ENCODE measurements at places on chromosomes 4 and X. TPM values are rescaled to one million over a fixed set of nuclear protein-coding genes. Genes with fewer than 3 reads are reported as not detected.

DNA sequence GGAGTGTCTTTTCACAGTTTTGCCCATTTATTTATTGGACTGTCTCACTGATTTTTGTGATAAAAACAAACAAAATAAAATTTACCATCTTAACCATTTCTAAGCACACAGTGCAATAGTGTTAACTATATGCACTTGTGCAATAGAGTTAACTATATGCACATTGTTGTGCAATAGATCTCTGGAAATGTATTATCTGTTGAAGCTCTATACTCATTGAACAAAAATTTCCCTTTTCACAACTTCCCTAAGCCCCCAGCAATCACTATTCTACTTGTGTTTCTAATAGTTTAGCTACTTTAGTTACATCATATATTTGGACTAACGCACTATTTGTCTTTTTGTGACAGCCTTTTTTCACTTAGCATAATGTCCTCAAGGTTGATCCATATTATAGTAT lies 59.7 kb upstream of the BEX4 start:
- no peak for ATAC-seq
- no peak overlapping the region for H3K4me3 ChIP-seq
- H3K36me3 ChIP-seq: no peaks in the 10 kb centered on the region
- H3K27ac ChIP-seq: no peak overlapping the region

GRCh38 chrX:46294234-46294633 lies 251.0 kb downstream of the ZNF674 start:
- H3K4me1 ChIP-seq: no peaks in the 10 kb centered on the region
- no peaks in the 10 kb centered on the region for H3K36me3 ChIP-seq
- no peak for ATAC-seq
- no peaks in the 10 kb centered on the region for H3K27me3 ChIP-seq
- no peak overlapping the region for H3K27ac ChIP-seq

GRCh38 chr4:163077680-163078079 lies 89.0 kb downstream of the NAF1 start:
- ATAC-seq: no peak

GRCh38 chr4:148376151-148376550 lies 66.1 kb downstream of the NR3C2 start:
- H3K27me3 ChIP-seq: no peaks in the 10 kb centered on the region
- no peak overlapping the region for H3K27ac ChIP-seq
- ATAC-seq: no peak

DNA sequence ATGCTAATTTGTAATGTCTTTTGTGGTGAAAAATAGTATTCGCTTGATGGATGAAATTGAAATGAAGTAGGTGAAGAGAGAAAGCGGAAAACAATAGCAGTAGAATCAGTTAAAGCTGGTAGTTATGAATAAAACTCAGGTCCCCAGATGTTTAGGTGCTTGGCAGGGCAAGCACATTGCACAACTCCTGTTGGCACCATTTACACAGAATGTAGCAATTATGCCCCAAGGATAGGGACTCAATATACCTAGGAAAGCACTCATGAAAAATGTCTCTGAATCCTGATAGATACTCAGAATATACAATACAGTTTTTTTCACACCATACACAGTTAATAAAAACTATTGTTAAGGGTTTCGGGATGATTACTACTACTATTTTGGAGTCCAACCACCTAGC lies 26.5 kb upstream of the GRIA3 start:
- H3K36me3 ChIP-seq: no peaks in the 10 kb centered on the region
- no peaks in the 10 kb centered on the region for H3K4me1 ChIP-seq
- no peak overlapping the region for H3K4me3 ChIP-seq

DNA sequence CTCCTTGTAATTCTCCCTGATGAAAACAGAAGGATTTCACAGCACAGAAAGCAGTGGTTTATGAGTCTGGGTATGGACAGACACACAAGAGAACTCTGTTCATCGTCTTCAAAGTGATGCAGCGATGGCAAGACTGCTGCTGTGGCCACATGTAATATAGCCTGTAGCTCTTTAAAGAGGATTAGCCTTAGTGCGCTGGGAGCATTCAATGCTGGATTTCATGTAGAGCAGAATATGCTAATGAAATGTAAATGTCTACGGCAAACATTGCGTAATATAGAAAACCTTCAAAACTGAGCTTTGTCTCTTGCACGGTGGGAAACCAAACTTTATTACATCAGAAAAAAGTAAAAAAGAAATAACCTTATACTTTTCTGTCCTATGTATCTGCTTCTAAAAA lies 42.9 kb downstream of the ALPK1 start:
- H3K4me1 ChIP-seq: no peaks in the 10 kb centered on the region
- ATAC-seq: no peak
- H3K36me3 ChIP-seq: no peaks in the 10 kb centered on the region
- no peaks in the 10 kb centered on the region for H3K27me3 ChIP-seq

- peak overlapping the region; percentile 84 for H3K27ac ChIP-seq
- H3K27me3 ChIP-seq: no peaks in the 10 kb centered on the region
- H3K4me1 ChIP-seq: no peaks in the 10 kb centered on the region
- H3K36me3 ChIP-seq: peaks cover 34% of the 10 kb centered on the region
These were observed 1.1 kb downstream of the PLXNA3 start for GRCh38 chrX:154458954-154459778.

GRCh38 chr4:87391576-87392054 lies 627 bp upstream of the HSD17B11 start:
- ATAC-seq: peak; percentile 19
- peak overlapping the region; percentile 92 for H3K27ac ChIP-seq
- no peaks in the 10 kb centered on the region for H3K36me3 ChIP-seq
- peak overlapping the region; percentile 67 for H3K4me3 ChIP-seq
- no peaks in the 10 kb centered on the region for H3K27me3 ChIP-seq
- H3K4me1 ChIP-seq: no peaks in the 10 kb centered on the region

DNA sequence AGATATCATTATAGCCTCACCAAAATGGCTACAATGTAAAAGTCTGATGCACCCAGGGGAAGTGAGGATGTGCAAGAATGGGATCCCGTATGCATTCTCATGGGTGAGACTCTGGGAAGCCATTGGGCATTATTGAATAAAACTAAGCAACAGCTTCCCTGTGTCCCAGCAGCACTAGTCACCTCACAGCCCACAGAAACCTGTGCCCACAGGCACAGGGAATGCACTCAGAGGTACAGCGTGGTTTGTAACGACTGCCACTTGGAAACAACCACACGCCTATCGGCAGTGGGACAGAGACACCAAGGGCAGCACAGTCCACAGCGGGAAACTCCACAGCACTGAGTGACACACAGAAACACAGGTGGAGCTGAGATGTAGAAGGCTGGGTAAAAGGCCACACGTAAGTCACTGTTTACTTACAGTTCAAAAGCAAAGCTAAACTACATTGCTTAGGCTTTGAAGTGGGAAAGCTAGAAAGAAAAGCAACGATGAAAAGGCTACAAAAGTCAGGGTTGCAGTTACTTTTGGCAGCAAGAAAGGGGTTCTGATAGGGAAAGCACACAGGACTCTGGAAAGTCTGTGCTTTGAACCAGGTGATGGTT lies 69.2 kb downstream of the HAUS3 start:
- no peak overlapping the region for H3K4me3 ChIP-seq
- no peak overlapping the region for H3K27ac ChIP-seq
- H3K36me3 ChIP-seq: peaks cover 31% of the 10 kb centered on the region
- no peak for ATAC-seq

DNA sequence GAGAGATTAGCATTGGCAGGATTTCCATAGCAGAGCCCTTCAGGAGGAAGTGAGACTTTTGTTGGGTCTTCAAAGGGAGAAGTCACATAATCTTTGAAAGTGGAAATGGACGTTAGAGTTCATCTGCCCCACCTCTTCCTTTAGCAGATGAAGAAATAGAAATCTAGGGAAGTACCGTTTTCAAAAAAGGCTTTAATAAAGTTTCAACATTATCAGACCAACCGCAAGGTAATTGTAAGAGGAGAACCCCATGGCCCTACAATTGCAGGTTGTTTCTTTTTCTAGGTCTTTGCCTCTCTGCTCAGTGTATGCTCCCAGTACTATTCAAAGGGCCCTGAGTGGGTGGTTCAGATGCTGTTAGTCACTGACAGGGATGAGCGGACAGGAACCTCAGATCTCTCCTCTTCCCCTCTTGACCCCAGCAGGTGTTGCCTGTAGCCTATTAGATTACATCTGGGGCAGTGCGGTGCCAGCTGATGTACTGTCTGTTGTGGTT lies 48.6 kb upstream of the AP1S2 start:
- H3K36me3 ChIP-seq: no peaks in the 10 kb centered on the region
- no peaks in the 10 kb centered on the region for H3K27me3 ChIP-seq
- no peak overlapping the region for H3K27ac ChIP-seq
- ATAC-seq: no peak
- H3K4me3 ChIP-seq: no peak overlapping the region

Gene ITGB1BP2
- total RNA-seq: 7.1 TPM

Gene RHOXF2
- total RNA-seq: not detected

Gene CENPE
- total RNA-seq: 0.81 TPM

Gene FSTL5
- 0.57 TPM for total RNA-seq

Gene CFI
- total RNA-seq: 19.5 TPM

Gene DNAAF6
- not detected for total RNA-seq

Gene TCP11X2
- not detected for total RNA-seq

Gene FRMD7
- total RNA-seq: not detected

Gene PLCXD1
- total RNA-seq: 1.1 TPM

Gene MUC7
- total RNA-seq: not detected

Gene HTN3
- not detected for total RNA-seq

Data from gastroesophageal sphincter (tissue), 4 donors.